A673 (cell line): ENCODE measurements at places on chromosomes 3 and 15. TPM values are rescaled to one million over a fixed set of nuclear protein-coding genes. Genes with fewer than 3 reads are reported as not detected.

The EXD1 gene
- not detected in 2 replicates for total RNA-seq

The SIDT1 gene
- not detected in 2 replicates for total RNA-seq

The EIF4E3 gene
- 3.1 and 4.6 TPM in 2 replicates for total RNA-seq

DNA sequence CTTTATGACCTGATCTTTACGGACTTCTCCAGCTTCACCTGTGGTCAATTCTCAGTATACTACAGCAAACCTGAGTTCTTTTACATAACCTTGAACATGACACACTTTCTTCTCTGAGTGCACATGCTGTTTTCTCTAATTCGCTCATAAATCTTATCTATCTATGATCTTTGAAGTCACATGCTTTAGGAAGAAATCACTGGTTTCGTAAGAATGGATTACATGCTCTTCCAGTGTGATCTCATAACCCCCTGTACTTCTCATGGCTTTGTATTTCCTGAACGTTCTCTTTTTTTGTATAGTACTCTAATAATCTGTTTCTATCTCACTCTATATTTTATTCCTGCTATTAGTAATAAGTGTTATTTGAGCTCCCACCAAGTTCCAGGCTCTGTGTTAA lies 1165.2 kb downstream of the TBL1XR1 start:
- DNase-seq = peak; percentile 3

DNA sequence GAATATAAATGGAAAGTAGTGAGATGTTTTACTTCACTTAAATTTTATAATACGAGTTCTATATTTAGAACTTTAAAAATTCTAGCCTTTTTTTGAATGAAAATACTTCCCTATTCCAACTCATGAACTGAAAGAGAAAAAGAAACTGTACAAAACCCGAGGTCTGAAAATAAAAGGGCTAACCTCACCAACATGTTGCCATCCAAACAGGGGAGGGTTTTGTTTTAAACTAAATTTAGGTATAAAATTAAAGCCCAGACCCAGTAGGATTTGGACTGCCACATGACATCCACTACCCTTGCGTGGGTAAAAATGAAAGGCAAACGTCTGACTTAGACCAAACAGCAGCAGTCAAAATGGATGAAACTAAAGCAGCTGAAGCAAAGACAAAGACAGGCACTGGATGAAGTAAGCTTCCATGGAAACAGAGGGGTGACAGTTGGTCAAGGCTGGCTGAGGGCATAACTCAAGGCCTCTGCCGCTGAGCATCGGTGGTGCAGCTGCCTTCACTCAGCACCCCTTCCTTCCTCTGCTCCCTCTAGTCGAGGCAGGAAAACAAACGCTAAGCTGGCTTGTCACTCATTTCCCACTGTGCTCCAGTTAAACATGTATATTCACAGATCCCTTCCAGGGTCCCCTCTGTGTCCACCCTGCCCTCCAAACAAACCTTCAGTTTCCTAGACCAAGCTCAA lies 58.1 kb downstream of the TM4SF4 start:
- DNase-seq = no peak
